RKO (cell line): ENCODE measurements at places on chromosomes 11 and 22.
A peak's percentile ranks its signal among the peaks of the same experiment; 100 is the strongest.

GRCh38 chr22:30396871-30397655, at the start of gene SEC14L2:
TSS of gene SEC14L2 (plus strand) at chr22:30397018. CDS start at chr22:30397117, 99 bp downstream.
- peak; percentile 77 for DNase-seq

DNA sequence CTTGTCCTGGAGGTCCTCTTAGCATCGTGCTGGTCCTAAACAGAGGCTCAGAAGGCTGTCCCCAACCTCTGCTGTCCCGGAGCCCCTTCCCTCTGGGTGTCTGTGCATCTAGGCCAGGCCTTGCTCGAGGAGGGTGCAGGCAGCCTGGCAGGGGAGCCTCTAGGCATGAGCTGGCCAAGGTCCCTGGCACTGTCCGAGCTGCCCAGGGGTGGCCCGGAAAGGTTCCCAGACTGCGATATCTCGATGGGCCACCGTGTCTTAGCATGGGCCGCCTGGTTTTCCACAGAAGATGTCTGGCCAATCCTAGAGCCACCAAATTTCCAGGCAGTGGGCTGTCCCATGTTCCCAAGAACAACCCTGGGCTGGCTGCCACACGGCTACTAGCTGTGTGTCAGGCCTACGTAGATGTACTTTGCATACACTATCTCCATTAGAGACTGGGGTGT, 24.6 kb upstream of the SMIM38 start:
- DNase-seq = no peak

- no peak for DNase-seq
Observed at GRCh38 chr11:60870276-60870675, 2.9 kb downstream of the ZP1 start.

- peak; percentile 85 for DNase-seq
Observed at GRCh38 chr11:67356864-67357561, 3.7 kb upstream of the POLD4 start.

- DNase-seq = no peak
Observed at GRCh38 chr11:97751405-97751804, 1269.3 kb upstream of the CNTN5 start.

- no peak for DNase-seq
Observed at GRCh38 chr11:103228807-103229206, 119.6 kb downstream of the DYNC2H1 start.

GRCh38 chr22:49344656-49345055, 483.0 kb downstream of the BRD1 start:
- DNase-seq = no peak

DNA sequence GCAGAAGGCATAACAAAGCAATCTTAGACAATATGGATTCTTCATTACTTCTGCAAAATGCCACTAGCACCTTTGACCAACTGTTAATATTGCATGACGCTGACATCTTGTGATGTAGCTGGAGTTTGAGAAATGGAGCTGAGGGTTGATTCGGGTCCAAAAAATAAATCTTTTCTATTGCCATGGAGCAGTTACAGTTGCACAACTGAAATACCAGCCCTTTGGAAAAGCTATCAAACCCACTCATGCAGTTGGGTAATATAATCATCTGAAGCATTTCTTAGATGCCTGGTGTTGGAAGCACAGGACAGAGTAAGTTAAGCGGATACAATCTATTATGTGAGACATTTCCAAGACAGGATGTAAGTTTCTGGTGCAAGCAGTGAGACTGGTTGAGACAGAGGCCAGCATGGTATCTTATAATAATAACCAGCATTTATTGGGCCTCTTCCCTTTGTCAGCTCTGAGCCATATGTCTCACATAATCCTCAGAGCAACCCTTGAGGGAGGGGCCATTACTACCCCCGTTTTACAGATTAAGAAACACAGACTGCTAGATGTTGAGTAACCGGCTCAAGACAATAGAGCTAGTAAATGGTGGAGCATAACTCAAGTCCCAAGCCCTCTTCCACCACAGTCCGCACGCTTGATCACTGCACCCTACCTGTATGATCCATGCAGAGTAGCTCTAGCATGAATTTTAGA, 74.9 kb upstream of the CAPRIN1 start:
- DNase-seq = no peak

GRCh38 chr11:36060926-36061325, 117.1 kb downstream of the LDLRAD3 start:
- no peak for DNase-seq

GRCh38 chr11:45085646-45086501, 60.6 kb upstream of the PRDM11 start:
- no peak for DNase-seq

DNA sequence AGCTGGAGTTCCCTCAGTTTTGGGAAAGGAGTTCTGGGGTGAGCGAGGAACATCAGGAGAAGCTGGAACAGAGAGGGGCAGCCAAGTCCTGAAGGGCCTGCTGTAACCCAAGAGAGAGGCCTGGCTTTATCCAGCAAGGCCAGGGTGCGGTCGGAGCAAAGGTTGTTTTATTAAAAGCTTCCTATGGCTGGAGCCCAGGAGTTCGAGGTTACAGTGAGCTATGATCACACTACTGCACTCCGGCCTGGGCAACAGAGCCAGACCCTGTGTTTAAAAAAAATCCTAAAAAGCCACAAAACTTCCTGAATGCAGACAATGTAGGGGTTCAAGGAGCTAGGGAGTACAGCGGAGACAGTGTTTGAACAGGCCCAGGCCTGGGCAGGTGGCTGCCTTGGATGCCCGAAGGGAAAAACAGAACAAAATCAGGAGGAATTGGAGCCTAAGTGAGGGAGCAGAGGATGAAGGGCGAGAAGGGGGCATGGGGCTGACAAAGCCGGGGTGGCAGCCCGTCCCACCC, 22.2 kb upstream of the MALAT1 start:
- no peak for DNase-seq

GRCh38 chr11:15493066-15493465, 378.3 kb downstream of the INSC start:
- peak; percentile 14 for DNase-seq

GRCh38 chr11:58691675-58692074, 40.1 kb downstream of the GLYAT start:
- DNase-seq = no peak

- no peak for DNase-seq
Observed at GRCh38 chr11:111759376-111759775, 6.8 kb downstream of the PPP2R1B start.

DNA sequence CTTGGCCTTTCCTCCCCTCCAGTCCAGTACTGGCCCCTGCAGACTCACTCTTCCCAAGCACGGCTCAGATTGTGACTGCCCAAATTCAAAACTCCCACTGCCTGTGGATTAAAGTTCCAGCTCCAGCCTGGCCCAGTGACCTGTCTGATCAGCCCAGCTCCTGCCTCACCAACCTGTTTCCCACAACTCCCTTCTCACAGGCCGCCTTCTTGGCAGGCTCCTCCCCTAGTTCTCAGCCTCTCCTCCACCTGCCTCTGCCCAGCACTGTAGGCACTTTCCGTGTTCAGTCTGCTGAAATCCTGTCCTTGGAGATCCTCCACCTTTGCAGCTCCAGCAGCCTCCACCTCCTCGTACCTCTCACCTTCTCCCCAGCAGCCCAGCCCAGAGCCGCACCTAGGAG, 68.6 kb downstream of the MICAL2 start:
- no peak for DNase-seq

DNA sequence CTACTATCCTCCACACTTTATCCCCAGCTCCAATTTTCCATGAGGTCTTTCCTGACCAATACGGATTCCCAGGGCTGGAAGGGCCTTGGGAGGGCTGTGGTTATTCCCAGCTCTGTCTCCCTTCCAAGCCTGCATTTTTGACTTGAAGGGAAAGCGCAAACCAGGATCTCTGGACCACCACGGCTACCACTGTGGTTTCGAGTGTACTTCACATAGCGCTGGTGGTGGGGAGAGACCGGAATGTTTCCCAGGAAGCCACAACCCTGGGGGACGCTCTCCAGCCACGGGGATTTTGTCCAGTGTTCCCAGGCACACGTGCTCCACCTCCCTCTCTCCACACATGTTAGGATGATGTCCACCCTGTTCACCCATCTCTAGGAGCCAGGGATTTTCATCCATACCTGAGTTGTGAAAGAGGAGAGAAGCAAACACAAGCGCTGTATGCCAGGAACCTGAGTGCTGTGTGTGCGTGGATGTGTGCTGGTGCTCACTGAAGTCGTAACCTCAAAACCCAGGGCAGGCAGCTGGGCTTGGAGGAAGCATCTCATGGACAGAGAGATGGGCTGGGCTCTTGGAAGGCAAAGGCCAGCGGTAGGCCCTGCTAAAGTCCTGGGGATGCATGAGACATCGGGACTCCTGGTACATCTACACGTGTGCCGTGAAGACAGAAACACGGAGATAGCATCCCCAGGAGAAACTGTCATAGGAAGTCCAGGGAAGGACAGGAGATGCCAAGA, 1.3 kb upstream of the NPTXR start:
- no peak for DNase-seq

- DNase-seq = no peak
Observed at GRCh38 chr22:39664485-39665200, 94.1 kb downstream of the CACNA1I start.

- no peak for DNase-seq
Observed at GRCh38 chr22:46484156-46484860, 53.1 kb downstream of the CELSR1 start.

- DNase-seq = no peak
Observed at GRCh38 chr11:121807051-121807450, 309.0 kb downstream of the BLID start.

GRCh38 chr11:7894251-7894650, 36.8 kb downstream of the OR10A6 start:
- no peak for DNase-seq

- DNase-seq = no peak
Observed at GRCh38 chr11:123258877-123259276, 63.8 kb upstream of the CLMP start.

- no peak for DNase-seq
Observed at GRCh38 chr11:17604915-17605233, 57.8 kb downstream of the OTOG start.

DNA sequence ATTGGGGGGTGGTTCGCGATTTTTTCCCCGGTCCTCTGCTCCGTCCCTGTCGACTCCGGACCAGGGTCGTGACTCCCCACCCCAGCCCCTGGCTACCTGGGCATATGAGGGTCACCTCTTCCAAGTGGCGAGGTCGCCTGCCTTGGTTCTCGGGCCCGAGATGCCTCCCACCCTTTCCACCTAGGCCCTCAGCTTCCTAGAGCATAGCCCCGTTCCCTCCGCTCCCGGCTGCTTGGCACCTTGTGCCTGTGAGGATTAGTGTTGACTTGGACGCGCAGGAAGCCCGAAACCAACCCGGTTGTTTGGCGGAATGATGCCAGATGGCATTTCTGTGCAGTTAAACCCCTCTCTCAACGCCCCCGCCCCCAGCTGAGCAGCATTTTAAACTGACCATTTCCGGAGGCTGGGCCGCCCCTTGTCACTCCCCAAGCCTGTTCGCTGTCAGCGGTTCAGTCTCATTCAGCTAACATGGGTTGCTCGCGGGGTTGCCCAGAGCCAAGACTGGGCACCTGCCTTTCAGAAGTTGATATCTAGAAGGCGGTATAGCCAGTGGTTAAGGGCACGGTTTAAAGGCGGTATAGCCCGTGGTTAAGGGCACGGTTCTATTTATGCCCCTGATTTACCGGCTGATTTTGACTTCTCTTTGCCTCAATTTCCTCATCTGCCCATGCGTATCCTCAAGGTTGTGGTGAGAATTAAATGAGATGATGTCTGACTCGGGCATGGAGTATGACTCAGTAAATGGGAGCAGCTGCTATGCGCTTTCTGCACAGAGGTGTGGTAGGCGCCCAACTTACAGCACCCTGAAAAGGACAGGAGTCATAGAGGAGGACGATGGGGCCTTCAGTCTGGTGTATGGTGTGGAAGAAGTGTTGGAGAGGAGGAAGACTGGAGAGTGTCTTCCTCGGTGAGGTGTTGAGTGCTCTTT, 639 bp downstream of the INCENP start:
- DNase-seq = peak; percentile 89

DNA sequence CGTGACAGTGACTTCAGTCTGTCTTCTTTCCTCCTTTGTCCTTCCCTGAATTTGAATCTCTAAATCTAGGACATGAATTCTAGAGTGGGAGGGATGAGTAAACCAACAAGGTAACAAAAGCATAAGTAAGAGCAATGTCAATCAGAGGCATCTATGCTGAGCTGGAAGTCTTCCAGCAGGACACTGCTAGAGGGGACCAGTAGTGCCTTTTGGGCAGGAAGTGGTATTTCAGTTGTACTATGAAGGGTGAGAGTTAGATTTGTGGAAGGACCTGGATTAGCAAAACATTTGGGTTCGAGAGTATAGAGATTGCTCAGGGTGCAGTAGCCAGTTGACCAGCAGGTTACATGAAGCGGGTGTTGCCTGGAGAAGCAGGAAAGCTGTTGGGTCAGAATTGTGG, 40.3 kb downstream of the MEI1 start:
- no peak for DNase-seq

DNA sequence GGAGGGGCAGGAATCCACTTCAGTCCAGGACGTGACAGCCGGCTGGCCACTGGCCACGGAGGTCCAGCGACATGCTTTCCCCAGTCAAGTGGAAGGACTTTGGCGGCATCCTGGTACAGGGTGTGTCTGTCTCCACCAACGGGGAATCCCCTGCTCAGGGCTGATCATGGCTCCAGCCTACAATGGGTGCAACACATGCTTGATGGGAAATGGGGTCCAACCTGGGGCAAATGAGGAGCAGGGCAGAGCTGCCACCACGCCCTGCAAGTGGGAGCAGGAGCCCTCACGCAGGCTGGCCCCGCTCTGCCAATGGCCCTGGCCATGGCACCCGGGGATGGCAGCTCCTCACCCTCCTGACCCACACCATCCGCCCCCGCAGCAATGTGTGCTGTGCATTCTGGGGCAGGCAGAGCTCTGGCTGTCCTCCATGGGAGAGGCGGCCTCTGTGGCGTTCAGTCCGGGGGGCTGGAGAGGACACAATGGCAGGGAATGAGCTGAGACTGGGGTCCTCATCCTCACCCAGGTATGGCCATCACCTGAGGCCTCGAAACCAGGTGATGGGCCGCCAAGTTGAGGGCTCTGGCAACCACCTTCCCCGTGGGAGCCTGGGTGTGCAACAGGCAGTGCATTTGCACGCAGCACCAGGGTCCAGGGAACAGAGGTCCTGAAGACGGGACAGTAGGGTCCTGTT, 5.8 kb upstream of the SEPTIN5 start:
- DNase-seq = no peak

DNA sequence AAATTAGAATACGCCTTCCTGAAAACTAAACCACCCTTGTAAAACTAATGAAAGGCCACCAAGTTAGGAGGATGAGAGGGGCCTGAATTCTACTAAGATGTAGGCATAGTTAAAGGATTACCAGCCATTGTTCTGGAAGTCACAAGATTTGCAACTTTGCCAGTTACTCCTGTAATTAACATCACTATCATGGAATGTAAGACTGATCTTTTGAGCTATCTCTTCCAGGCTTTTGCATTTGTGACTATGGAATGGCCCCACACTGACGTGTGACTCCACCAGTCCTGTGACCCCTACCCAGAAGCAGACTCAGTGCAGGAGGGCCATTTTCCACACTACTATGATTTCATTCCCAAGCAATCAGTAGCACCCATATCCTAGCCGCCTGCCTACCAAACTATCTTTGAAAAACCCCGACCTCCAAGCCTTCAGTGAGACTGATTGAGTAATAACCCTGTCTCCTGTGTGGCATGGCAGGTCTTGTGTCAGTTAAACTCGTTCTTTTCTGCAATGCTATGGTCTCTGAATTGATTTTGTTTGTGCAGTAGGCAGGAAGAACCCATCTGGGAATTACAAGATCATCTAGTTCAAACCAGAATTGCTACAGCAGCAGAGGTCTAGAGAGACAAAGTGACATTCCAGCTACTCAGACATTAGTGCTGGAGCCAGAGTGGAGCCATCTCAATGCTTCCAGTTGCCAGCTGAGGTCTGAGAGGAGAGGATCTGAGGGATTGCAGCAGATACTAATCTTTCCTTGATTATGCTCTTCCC, 1.9 kb upstream of the CTSF start:
- no peak for DNase-seq
